ENCODE measurements at places on chromosomes 7 and 10. TPM values are rescaled to one million over a fixed set of nuclear protein-coding genes. Genes with fewer than 3 reads are reported as not detected.

GRCh38 chr10:605632-606325 lies 83.7 kb downstream of the DIP2C start:
- DNase-seq, result no peak

DNA sequence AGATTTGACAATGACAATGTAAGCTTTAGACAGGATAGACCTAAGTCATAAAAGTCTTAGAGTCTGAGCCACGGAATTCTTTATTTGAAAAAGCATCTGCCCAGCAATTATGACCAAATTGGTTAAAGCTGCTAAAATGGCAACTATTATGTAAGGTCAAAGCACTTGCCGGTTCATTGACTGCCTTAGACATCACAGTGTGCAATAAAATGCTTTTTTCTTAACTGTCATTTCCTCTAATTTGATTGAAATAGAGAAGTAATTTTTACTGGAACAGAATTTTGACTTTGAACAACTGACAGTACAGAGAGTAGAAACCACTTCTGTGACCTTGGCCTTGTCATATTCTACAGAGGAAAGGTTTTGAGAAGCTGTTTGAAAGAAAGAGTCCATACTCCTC lies 142.9 kb downstream of the THSD7A start:
- no peak for DNase-seq

- DNase-seq, result peak; percentile 19
Measured at GRCh38 chr10:76839276-76839675, 798.3 kb downstream of the KCNMA1 start.

DNA sequence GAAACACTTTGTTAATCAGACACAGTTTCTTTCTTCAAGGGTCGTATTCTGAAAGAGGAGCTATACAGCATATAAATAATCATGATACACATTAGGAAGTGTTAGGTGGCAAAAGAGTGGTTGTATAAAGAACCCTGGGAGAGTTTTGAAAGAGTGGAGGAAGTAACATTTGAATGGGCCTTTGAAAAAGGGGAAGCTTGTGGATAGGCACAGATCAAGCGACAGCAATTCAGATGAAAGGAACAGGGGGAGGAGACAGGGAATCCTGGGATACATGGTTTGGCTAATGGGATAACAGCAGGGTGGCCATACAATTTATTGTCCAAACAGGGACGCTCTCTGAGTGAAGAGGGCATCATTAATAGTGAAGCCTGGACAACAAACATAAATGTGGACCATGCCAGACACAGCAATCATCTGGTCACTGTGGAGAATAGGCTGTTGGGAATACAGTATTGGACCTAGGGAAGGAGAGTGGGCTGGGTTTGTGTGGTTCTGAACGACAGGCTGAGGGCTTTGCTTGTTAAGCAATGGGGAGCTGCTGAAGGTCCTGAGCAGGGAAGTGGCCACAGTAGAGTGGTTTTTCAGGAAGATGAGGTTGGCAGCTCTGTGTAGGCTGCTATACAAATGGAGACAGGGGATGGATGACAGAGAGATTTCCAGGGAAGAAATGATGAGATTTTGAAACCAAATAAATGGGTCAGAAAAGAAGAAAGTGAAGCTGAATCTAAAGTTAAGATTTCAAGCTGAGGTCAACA lies 75.9 kb downstream of the ICA1 start:
- no peak for DNase-seq

DNA sequence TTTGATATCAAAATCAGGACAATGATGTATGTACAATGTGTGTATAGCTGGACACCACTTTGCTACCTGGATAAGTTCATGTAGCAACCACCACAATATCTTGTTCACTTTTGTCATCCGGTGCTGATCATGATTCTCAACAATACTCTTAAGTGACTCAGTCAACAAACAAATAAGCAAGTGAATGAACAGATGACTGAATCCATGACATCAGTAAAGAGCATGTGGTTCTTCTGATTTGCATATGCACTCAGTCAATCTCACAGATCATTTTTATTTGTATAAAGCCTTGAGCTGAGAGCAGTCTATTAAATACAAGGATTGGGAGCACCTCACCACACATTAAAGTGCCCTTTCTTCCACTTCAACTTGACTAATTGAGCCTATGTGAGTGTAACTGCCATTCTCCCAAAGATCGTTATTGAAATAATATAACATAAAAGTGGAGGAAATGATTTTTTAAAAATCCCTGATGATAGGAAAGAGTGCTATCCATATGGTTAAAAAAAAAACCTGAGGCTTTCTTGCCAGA lies 69.5 kb downstream of the NPSR1 start:
- no peak for DNase-seq

DNA sequence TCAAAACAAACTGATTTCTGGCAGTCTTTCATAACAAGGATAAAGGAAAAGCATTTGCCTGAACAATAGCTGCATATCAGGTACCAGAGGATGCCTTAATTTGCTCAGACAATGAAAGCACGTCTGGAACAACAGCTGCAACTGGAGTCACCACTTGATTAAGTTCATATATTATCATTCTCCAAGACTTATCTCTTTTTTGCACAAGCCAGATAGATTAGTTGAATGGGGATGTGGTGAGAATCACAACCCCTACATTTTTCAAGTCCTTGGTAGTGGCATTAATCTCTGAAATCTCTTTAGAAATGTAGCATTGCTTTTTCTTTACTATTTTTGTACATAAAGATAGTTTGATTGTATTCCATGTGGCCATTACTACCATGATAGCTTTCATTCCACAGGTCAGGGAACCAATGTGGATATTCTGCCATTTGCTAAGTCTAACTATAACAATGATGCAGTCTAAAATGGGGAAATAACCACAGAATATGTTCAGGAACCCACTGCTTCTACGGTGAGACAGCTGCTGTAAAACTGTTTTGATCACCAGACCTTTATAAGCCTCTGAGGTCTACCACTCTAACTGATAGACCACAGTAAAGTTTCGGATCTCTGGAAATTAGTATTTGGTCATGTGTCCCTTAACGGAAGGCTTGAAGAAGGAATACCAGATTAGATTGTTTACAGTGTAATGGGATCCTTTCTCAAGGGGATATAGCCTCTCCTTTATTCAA lies 1176.2 kb downstream of the DNAJB9 start:
- no peak for DNase-seq

- no peak for DNase-seq
Measured at GRCh38 chr10:89342206-89342958, 14.6 kb downstream of the IFIT3 start.

DNA sequence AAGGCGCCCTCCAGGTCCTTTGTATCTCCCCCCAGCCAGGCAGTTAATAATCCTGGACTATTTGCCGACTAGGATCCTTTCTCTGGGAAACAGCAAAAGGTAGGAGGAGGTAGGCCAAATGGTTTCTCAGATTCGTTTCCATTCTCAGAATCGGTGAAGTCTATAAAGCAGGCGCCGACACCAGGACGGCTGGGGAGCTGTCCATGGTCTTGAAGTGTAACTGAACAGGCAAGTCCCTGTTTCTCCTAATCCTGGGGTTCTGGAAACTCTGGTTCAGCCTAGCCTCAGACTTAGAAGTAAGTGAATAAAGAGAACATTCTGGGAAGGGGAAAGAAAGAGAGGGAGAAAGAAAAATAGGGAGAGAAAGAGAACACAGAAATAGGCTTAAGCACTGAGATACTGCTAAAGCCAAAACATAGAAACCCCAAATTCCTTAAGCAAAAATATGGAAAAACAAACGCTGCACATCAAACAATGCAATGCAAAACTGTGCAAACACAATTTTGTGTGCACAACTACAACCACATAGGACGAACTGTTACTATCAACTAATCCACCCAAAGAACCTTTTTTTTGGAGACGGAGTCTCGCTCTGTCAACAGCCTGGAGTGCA lies 11.1 kb upstream of the INA start:
- DNase-seq, result peak; percentile 52

The NUDCD3 gene
- 80.1 TPM for polyA plus RNA-seq

The ORC5 gene
- 14.9 TPM for polyA plus RNA-seq

The SORBS1 gene
- polyA plus RNA-seq, result 76.7 TPM
